RWPE2 (cell line): ENCODE measurements at places on chromosomes 6 and 20.

DNA sequence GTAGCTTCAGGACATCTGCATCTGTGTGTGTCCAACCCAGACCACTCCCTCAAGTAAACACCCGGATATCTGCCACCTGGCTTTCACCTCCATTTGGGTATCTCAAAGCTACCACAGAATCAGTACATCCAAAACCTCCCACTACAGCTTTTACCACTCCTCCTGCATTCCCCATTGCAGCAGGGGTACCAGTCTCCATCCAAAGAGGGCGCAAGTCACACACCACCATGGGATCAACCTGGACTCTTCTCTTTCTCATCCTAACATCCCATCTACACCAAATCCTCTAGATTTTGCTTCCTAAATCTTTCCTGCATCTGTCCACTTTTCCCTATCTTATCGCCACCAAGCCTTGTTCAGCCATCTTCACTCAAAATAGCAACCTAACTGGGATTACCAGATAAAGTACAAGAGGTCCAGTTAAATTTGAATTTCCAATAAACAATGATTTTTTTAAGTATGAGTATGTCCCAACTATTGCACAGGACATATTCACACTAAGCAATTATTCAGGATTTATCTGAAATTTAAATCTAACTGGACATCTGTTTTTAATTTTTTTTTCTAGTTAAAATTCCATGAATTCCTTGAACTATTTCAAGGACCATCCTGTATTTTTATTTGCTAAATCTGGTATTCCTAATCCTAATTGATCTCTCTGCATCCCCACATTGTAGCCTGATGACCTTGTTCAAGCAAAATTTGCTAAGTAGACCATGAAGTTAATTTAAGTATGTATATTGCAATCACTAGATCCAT is 164.3 kb upstream of the MLN start:
- no peak for DNase-seq
- no peak overlapping the region for H3K4me3 ChIP-seq
- no peak overlapping the region for H3K27ac ChIP-seq
- no peaks in the 10 kb centered on the region for H3K36me3 ChIP-seq

DNA sequence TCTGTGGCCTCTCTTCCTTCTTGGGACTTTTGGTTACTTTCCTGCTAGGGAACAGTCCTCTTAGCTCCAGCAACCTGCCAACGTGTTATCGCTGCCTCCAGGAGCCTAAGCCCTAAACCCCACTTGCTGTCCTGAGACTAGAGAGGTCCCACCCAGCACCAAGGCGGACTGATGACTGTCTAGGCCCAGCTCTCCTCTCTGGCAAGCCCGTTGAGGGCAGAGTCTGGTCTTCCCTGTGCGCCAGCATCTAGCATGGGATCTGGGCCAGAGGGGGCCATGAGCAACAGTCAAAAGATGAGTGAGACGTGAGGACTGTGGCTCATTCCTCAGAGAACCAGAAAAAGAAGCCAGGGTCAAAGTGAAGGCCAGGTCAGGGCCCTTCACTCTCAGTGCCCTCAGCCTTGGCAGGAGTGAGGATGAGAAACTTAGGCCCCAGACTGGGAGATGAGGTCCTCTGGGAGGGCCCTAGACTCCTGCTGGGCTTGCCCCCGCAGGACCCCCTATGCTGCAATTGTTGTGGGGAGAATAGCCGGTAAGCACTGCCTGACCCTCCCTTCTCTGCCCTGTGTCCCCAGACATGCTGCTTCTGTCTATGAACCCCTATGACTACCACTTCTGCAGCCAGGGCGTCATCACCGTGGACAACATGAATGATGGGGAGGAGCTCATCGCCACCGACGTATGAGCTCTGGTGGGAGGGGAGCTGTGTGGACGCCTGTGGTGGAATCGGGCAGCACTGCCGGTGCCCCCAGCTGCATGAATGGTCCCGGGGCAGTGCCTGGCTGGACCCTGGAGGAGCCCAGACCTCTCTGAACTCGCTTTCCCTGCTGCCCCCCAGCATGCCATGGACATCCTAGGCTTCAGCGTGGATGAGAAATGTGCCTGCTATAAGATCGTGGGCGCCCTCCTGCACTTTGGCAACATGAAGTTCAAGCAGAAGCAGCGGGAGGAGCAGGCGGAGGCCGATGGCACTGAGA is 30.9 kb downstream of the MYH7B start:
- no peaks in the 10 kb centered on the region for H3K27me3 ChIP-seq
- no peak overlapping the region for H3K27ac ChIP-seq
- H3K4me1 ChIP-seq, result no peaks in the 10 kb centered on the region
- H3K36me3 ChIP-seq, result no peaks in the 10 kb centered on the region
- H3K4me3 ChIP-seq, result no peak overlapping the region

DNA sequence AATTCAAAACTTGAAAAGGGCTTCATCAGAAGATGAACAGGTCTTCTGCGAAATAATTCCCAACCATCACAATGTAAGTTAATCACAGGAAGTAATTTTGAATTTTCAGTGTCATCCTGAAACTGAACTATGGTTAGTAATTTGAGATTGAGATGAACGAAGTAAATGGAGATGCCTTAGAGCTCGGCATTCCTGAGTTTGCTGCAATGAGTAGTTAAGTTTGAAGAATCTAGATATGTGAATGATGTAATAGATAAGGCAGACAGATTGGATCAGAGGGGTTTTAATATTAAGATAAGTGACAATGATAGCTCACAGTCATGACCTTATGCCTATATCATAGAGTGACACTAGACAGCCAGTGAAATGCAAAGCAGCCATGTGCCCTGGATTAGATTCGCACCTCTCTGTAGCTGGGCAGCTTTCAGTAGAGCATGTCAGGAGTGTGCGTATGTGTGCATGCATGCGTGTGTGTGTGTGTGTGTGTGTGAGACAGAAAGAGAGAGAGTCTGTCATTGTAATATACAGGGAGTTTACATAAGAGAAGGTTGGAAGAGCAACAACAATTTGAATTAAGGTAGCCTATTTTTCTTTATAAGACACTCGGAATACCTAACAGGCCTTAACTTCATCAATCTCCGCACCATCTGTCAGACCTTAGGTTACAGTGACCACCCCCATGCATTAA is 233.0 kb downstream of the GMPR start:
- H3K36me3 ChIP-seq, result no peaks in the 10 kb centered on the region
- no peaks in the 10 kb centered on the region for H3K27me3 ChIP-seq
- H3K27ac ChIP-seq, result no peak overlapping the region

DNA sequence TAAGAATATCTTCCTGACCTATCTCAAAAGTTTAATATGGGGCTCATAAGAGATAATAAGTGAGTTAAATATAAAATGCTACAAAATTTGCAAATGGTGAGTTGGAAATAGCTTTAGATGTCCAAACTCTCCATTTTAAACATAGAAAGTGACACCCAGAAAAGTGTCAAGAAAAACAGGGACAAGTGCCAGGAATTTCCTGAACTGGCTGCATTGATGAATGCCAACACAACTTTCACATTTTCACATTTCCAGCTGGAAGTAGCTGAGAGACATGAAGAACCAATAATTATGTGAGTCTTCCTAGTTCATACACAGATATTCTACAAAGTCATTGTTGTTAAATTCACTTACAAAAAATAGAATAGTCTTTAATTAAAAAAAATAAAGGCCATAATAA is 38.6 kb upstream of the B3GAT2 start:
- H3K4me1 ChIP-seq, result no peaks in the 10 kb centered on the region
- no peak overlapping the region for H3K27ac ChIP-seq
- H3K27me3 ChIP-seq, result no peaks in the 10 kb centered on the region
- no peaks in the 10 kb centered on the region for H3K36me3 ChIP-seq
- no peak for DNase-seq

- no peak overlapping the region for H3K27ac ChIP-seq
- peaks cover 64% of the 10 kb centered on the region for H3K36me3 ChIP-seq
- H3K4me1 ChIP-seq, result no peaks in the 10 kb centered on the region
- no peaks in the 10 kb centered on the region for H3K27me3 ChIP-seq
These were observed 11.0 kb downstream of the RRBP1 start for GRCh38 chr20:17671011-17671410.
